Retina (tissue), 1 donor: ENCODE measurements at places on chromosomes 5 and 9.
A peak's percentile ranks its signal among the peaks of the same experiment; 100 is the strongest.

DNA sequence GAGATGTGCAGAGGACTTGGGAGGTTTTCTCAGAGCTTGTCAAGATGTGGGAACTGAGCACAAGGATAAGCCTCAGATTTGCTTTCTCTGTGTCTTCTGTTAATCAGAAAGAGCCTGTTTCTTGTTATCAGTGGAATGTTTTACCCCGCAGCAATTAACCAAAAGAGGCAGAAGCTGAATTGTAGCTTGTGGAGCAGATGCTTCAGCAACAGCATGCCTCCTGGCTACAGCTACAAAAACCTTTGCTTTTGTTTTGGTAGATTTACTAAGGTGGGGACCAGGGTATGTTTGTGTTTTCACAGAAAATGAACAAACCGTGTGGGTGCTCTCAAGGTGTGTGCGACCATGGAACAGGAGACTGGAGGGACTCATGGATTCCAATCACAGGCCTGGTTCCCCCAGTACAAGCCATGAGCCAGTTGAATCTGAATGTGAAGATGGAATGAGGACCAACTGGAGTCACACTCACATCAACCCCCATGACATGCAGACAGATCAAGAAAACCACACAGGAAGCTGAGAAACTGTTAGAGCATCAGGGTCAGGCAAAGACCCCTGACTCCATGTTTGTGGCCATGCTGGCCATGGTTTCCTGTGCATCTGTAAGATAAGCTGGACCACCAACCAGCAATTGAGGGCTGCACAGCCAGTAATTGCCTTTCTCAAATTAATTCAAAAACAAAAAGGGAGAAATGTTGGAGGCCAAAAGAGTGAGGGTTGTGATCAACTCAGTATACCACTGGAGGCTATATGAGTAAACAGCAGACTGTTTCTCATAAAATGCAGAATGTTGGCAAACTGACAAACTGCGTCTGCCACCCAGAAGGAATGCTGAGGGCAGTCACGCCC lies 6.9 kb downstream of the UGT3A2 start:
- no peak for DNase-seq

DNA sequence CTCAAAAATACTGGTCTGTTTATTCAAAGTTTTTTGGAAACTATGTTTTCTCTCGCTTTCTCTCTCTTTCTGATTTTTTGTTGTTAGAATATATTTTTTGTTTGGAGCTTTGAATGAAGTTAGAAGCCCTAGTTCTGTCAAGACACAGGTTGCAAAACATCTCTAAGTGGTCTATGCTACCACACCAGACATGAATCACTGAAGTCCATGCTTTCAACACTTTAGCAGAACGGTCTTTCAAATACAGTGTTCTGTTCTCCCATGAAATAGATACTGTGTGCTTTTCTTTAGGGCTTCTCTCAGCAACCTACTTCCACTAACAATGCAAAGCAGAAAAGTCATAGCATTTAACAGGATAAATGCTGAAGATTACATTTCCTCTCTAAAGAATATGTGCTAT lies 392.5 kb downstream of the TMEM167A start:
- DNase-seq, result no peak

DNA sequence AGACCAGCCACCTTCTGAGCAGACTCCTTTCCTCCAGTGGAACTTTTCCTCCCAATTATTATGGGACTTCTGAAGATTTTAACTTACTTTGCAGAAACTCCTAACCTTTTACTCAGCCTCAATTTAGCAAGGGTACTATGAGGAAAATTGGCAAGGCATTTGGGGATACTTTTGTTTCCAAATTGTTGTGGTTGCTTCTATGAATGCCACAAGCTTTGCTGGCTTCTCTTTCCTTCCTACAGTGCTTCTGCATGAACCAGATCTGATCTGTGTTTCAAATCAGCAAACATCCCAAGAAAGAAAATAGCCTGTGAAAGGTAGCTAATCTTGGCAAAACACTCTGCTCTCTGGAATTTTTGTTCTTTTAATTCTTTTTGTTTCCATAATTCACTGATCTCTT lies 57.3 kb upstream of the TAF11L2 start:
- no peak for DNase-seq

DNA sequence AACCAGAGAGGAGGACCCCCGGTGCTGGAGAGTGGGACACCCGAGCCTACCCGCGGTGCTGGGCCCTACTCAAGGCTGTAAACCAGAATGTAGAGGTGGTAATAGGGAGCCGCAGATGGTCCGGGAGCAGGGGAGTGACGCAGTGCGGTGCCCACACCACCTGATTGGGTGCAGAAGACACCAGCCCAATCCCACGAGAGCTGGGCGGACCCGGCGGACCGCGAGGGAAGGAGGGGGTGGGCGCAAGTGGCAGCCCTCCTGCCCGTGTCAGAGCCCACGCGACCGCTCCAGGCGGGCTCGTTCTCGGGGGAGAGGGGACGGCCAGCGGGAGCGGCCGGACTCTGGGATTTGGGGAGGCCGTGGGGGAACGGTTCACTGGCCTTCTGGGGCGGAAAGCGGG lies 71.2 kb downstream of the C9orf50 start:
- DNase-seq, result peak; percentile 76

DNA sequence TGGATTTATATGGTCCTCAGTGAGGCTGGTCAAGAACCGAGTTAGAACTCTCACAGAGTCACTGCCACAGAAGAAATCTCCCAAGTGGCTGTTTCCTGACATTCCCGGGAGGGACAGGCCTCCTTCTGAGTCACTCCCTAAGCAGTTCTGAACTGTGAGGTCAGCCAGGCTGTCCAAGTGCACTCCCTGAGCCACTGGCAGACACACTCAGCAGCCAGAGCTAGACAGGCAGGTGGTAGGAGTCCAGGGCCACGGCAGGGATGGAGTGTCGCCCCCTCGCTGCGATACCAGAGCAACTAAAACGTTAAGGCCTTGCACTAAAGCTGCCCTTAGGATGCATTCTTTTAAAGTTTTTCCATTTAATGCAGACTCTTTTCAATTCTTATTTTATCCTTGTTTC lies 3.4 kb downstream of the IL4 start:
- DNase-seq, result no peak

DNA sequence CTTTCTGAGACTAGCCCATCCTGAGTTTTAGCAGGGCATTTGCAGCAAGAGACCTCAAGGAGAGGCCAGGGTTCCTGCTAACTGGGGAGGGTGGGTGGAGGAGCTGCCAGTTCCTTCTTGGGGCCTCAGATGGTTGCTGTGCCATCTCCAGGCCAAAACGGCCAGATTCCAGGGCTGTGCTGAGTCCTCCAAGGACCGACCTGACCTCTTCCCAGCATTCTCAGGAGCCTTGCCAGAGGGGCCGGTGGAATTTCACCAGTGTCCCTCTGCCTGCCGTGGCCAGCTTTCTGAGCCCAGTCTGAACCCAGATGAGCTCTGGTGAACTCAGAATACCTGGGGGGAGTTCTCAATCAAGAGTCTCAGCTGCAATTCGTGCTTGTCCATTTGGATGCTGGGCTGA lies 54.3 kb downstream of the TSTD2 start:
- no peak for DNase-seq

DNA sequence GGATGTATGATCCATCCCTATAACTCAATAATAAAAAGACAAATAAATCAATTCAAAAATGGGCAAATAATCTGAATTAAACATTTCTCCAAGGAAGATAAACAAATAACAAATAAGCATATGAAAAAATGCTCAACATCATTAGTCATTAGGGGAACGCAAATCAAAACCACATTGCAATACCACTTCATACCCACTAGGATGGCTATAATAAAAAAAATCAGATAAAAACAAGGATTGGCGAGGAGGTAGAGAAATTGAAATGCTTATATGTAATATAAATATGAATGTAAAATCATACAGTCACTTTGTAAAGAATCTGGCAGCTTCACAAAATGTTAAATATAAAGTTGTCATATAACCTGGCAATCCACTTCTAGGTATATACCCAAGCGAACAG lies 52.3 kb upstream of the TBCA start:
- DNase-seq, result no peak
